ENCODE measurements at places on chromosomes 13 and 19.

- peak; percentile 94 for DNase-seq
Observed at GRCh38 chr19:13151605-13152355, 1.6 kb downstream of the IER2 start.

- DNase-seq: no peak
Observed at GRCh38 chr13:28161370-28161769, 23.0 kb downstream of the PAN3 start.

- DNase-seq: no peak
Observed at GRCh38 chr13:80684217-80684991, 343.5 kb upstream of the SPRY2 start.

GRCh38 chr13:40599747-40600146 is 66.7 kb downstream of the FOXO1 start:
- DNase-seq: no peak

DNA sequence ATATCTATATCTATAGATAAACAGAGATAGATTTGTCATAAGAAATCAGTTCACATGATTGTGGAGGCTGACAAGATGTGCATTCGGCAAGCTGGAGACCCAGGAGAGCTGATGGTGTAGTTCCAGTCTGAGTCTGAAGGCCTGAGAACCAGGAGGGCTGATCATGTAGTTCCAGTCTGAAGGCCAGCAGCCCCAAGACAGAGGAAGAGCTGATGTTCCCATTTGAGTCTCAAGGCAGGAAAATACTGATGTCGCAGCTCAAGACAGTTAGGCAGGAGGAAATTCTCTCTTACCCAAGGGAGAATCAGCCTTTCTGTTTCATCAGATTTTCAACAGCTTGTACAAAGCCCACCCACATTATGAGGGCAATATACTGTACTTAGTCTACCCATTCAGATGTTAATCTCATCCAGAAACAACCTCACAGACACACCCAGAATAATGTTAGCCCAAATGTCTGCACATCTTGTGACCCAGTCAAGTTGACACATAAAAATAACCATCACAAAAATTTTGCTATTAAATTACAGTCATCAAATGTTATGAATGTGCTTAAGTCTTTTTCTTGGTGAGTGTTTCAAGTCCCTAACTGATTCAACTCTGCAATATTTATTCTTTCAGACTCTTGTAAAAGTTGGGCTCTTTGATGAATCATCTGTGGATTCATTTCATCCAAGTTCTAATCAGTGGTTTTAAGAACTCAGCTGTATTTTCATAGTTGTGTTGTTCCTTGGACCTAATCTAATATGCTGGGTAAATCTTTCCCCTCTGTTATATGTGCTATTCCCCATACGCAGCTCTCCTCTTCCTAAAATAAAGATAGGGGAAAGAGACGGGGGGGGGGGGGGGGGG is 22.7 kb upstream of the LRCH1 start:
- DNase-seq: no peak

DNA sequence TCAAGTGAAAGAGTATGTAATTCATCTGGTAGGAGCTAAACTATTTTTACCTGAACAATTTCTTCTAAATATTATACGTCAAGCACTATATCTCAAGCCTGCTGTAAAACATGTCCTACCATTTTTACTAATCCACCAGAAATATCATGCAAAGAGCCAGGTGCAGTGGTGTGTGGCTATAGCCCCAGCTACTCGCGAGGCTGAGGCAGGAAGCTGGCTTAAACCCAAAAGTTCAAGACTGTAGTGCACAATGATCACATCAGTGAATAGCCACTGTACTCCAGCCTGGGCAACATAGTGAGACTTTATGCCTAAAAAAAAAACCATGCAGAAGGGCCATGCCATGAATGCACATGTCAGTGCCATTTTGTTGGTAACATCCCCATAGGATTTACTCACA is 20.7 kb upstream of the CLN5 start:
- DNase-seq: no peak

- no peak for DNase-seq
Observed at GRCh38 chr13:33272531-33273124, 12.9 kb downstream of the STARD13 start.

- DNase-seq: no peak
Observed at GRCh38 chr13:41763782-41764181, 197.1 kb downstream of the VWA8 start.

GRCh38 chr19:39525205-39525604 is 7.4 kb downstream of the EID2B start:
- no peak for DNase-seq

GRCh38 chr13:36975172-36975571 is 24.0 kb downstream of the ALG5 start:
- DNase-seq: no peak

DNA sequence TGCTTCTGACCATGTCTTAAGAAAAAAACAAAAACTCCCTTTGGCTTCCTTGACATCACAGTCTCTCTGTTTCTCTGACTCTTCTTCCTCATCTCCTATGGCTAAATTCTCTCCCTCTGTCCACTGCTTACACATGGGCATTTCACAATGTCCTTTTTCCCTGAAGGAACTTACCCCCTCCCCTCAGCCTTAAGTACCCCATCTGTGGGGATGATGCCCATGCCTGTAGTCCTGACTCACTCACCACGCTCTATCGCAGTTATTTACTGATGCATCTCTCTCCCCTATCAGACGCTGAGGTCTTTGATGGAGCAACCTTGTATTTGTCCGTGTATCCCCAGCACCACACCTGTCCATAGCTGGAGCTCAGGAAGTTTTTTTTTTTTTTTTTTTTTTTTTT is 32.4 kb downstream of the ACTN4 start:
- DNase-seq: no peak

GRCh38 chr13:22993148-22993547 is 187.6 kb upstream of the SGCG start:
- DNase-seq: no peak

GRCh38 chr19:53546758-53547513 is 9.0 kb downstream of the ZNF331 start:
- DNase-seq: no peak

DNA sequence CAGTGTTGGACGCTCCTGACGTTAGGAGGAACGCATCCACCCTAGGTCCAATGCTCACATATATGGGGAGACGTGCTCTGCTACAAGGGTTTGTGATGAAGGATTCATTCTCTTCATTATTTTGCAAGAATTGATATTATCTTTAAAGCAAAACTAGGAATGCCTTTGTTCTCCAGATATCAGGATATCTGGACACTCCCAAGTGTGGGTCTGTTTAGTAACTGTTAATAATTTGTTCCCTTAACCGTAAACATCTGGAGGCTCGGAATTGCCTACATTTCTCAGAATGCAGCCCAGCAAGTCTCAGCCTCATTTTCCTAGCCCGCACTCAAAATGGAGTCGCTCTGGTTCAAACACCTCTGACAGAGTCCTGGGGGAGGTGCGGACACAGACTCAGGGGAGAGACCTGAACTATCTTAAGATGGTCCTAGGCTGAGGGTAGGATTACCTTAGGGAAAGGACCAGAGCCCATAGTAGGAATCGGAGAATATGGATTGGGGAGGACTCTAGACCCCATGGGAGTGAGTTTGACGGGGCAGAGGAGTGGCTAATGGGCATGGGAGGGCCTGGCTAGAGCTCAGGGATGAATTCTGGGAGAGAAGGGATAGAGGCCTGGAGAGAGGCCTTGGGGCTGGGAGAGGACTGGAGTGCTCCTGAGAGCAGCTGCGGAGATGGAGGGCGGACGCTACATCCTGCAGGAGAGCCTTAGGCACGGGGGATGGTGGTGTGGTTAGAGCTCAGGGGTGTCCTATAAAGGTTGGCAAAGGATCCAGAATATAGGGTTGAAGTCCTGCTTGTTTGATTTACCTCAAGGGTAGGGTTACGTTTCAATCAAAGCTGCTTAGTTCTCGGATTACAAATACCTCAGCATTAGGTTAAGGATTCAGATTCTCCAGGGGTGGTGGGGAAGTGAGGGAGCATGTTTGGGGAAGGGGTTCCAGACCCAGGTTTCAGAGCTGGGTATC is 43.2 kb downstream of the ZNF331 start:
- no peak for DNase-seq

- no peak for DNase-seq
Observed at GRCh38 chr13:46405457-46405856, 18.4 kb upstream of the RUBCNL start.

- no peak for DNase-seq
Observed at GRCh38 chr19:7556696-7557315, 21.3 kb downstream of the PNPLA6 start.

DNA sequence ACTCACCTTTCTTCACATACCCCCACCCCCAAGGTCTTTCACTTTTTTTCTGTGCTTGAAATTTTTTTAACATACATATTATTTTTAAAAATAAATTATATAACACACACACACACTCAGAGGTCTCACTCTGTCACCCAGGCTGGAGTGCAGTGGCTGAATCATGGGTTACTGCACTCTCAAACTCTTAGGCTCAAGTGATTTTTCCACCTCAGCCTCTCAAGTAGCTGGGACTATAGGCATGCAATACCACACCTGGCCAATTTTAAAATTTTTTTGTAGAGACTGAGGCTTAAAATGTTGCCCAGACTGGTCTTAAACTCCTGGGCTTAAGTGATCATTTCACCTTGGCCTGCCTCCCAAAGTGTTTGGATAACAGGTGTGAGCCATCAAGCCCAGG is 32.9 kb upstream of the ZNF429 start:
- DNase-seq: no peak

- no peak for DNase-seq
Observed at GRCh38 chr19:15170345-15170744, 30.4 kb downstream of the NOTCH3 start.

DNA sequence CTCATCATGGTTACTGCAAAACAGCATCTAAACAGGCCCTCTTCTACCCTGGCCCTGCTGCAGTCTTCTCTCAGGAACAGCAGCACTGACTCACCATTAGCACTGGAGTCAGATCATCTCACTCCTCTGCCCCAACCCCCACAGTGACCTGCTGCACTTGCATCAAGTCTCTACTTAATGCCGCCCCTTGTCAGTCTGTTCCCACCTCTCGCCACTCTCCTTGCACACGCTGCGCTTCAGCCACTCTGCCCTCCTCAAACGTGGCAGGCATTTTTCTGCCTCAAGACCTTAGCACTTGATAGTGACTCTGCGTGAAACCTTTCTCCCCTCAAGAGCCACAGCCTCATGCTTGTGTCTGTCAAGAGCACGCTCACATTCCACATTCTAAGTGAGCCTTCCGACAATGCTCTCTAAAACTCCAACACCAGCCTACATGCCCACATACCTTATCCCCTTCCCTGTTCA is 22.1 kb downstream of the MIPEP start:
- DNase-seq: no peak

DNA sequence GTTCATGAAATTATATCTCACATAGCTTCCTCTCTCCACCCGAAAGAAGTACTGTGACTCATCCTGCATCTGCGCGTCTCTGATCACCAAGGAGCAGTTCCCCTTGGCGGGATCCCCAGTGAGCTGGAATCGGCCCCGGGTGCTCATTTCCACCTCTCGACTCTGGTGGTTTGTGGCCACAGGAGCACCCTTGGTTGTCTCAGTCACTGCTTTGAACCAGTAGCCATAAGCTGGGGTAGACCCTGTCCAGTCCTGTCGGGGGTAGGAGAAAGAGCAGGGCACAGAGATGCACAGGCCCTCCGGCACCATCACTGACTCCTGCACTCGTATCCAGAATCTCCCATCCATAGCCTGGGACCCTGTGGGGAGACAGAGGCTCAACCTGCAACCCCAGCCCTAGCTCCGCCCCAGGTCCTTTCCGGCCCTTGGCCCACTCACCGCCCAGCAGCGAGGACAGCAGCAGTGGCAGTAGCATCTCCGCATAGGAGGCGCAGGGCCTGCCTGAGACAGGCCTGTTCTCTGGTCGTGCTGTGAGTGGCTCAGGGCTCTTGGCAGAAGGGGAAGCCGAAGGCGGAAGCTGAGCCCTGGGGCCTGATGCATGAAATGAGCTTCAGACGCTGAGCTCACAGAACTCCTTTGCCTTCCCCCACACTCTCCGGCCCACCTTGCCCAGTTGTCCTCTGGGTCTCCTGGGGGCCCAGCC is at the start of gene SIGLEC10:
Gene SIGLEC10, minus strand, starts transcription at position 536 of the 703 bp plus-strand sequence. Its CDS starts 61 bp downstream, at position 475.
- DNase-seq: no peak

DNA sequence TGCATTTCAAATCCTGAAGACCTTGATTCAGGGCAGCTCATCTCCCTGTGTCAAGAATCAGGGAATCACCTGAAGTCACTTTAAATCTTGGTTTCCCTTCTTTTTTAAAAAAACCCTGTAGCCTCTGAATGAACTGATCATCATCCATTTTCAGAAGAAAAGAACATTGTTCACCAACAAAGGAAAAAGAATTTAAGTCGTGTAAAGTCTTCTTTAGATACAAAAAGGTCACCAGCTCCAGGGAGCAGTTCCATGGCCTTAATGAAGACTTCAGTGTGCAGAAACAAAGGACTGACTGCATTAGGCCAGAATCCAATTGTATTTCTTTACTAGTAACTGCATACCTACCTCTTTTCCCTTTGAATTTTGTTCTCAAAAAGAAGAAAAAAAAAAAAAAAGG is 245.0 kb downstream of the ABCC4 start:
- no peak for DNase-seq

DNA sequence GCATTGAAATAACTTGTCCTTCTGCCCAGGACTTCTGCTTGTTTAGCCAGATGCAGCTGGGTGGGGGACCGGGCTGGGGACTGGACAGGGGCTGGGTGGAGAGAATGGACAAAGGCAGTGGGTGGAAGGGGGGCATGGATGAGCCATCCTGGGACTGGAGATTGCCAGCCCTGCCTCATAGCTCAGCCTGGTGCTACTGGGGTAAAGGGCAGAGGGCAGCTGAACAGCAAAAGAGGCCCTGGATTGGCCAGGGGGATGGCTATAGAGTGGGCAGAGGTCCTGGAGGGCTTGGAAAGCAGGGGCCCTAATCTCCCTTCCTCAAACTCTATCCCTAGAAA is 17.7 kb upstream of the PLAUR start:
- no peak for DNase-seq
